NCI-H446 treated with DMSO at 0.1 percent for 48 hours (cell line): ENCODE measurements at places on chromosomes 6 and 20.

DNA sequence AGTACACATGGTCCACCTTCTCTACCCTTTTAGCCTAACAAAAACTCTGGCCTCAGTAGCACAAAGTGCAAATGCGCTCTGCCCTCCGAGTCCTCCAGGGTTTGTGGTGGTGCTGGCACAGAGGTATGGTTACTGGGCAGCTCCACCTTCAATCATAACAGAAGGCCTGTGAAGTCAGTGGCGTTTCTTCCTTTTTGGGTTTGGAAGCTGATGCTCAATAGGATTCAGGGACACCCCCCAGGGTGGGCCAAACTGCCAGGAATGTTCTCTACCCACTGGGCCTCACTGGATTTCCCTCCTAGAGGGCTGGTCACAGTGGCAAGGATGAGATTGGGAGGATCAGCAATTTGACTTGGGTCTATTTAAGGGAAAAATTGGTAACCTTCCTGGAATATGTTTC is 286.1 kb upstream of the FOXQ1 start:
- no peak for DNase-seq

DNA sequence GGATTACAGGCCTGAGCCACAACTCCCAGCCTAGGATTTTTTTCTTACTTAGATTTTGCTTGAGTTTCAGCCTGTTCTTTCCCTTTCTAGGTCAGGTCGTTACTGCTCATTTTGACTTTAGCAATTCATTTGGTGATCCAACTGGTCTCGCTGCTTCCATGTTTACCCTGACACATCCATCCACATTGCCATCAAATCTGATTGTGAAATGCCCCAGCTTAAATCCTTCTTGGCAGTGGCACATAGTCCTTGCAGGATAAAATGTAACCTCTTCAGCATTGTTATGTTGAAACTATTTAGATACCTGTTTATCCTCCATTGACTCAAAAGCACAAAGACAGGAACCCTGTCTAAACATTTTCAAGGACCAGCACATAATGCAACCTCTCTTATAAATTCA is 77.2 kb downstream of the DNAH8 start:
- DNase-seq = no peak

- no peak for DNase-seq
Observed at GRCh38 chr20:17856024-17856564, 112.5 kb downstream of the SNX5 start.

DNA sequence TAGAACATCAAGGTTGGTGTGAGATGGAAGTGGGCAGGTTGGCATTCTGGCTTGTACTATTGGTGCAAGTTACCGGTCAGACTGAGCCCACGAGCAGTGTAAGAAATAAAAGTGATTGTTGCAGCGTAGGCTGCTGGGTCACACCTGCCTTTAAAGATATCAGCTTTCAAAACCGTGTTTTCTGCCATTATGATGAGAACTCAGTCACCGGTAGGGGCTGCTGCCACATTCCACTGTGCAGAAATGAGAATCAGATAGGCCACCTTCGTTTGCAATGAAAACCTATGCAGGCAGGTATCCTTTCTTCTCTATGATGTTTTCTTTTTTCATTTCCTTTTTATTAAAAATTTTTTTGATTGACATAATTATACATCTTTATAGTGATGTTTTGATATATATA is 168.5 kb downstream of the MYLK4 start:
- DNase-seq = no peak

DNA sequence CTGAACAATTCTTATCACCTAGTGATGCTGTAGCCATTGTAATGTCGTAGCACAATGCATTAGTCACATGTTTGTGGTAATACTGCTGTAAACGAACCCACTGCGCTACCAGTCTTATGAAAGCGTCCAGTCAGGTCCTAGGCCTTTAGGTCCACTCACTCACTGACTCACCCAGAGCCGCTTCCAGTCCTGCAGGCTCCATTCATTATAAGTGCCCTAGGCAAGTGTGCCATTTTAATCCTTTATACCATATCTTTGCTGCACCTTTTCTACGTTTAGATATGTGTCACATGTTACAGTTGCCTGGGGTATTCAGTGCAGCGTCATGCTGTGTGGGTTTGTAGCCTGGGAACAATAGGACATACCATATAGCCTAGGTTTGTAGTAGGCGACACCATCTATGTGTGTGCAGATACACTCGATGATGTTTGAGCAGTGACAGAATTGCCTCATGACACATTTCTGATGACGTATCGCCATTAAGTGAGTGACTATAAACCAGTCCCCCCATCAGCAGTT is 15.4 kb downstream of the IGF2R start:
- DNase-seq = no peak

DNA sequence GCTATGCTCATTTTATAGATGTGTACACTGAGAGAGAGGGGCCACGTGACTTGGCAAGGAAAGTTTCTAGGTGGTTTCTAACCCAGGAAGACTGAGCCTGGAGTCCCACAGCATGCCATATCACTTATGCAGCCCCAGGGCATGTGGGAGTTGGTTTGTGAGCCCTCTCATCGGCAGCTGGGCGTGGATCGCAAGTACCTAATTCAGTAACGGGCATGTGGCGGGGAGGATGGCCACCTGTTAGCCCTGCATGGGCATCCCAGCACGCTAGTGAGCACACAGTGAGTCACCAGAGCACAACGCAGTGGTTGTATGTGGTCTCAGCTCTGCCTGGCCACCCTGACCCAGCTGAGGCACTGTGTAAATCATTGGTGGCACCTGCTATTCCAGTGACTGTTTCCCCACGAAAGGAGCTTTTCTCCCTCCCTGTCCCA is 88.3 kb downstream of the NINL start:
- DNase-seq = no peak

DNA sequence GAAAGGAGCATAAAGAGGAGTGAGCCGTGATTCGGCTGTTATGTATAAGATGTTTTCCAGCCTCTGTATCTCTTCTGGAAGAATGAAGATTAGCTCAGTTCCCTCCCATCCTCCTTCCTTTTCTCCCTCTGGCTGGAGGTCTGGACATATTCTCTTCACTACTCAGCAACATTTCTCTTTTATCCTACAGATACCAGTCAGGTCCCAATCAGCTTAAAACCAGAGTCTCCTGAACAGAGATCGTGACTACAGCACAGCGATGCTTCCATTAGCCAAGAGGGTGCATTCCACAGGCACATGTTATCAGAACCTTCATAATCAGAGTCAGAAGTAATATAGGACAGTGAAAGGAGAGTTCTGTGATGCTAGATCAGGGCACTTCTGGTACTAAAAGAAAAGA is 133.9 kb upstream of the SOX4 start:
- no peak for DNase-seq

DNA sequence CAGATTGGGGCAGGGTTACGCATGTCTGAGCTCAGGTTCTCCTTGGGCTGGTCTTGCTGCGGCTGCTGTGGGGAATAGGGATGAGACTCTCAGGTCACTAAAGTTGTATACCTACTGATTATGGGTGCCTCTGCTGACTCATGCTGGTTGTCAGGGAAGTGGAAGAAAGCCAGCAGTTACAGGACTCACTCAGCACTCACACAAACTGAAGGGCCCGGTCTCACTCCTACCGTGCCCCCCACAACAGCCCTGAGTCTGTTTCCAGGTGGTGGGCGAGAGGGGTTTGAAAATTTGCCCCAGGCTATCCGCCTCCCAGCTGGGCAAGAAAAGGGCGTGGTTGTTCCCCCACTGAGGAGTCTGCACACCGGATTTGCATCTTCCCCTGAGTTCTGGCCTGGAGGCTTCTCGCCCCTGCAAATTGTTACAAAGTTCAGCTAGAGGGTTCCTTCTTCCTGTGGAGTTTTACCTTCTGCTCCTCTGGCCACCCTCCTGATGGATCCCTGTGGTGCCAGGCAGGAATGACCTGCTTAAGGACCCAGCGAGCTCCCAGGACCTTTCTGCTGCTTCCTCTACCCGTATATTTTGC is 659.2 kb downstream of the HDGFL1 start:
- no peak for DNase-seq

DNA sequence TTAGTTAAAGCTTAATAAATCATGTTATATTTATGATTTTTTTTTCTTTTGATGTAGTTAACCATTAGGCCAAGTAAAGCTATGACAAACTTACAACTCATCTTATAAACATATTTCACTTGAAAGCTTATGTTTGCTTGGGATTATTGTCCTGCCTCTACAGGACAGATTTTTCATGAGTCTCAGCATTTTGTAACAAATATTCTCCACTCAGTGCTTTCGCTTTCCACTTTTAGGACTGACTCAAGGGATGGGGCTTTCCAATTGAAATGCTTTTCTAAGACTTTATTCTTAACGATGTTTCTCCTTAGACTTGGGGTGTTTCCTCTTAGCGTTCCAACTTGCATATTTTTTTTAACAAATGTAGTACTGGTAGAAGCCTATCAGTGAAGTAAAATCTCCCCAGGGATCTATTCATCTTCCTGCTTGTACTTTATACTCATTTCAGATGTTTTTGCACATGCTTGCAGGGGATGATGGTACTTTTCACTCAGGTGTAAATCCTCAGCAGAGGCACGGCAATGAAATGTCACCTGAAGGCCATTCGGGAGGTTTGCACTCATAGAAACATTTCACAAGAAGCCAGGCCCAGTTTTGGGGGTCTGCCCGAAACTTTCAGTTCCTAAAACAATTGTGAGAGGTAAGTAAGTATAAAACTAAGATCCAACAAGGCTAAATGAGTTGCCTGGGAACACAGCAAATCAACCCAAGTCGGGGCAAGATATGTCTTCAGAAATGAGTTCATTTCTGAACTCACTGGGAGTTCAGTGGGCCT is 298.1 kb upstream of the FOXQ1 start:
- DNase-seq = no peak

DNA sequence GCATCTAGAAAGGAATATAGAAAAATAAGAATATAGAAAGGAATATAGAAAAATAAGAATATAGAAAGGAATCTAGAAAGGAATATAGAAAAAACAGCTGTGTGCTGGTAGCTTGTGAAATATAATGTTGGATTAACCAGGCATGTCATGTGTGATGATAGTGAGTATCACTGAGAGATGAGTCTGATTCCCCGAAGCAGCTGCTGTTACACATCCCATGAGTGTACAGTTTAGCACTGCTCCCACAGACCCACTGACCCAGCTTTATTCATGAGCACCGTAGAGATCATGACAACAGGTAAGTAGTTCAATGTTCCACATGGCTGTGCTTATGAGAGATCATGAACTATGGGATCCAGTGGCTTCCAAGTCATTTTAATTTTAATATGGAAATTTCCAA is 64.8 kb downstream of the SLC22A3 start:
- DNase-seq = no peak

GRCh38 chr20:34058831-34059230 is 53.2 kb downstream of the EIF2S2 start:
- no peak for DNase-seq

GRCh38 chr6:107132330-107132954 is 17.1 kb upstream of the BEND3 start:
- no peak for DNase-seq

- no peak for DNase-seq
Observed at GRCh38 chr20:54112221-54112884, 42.0 kb upstream of the BCAS1 start.

- no peak for DNase-seq
Observed at GRCh38 chr6:123913863-123914262, 110.2 kb downstream of the NKAIN2 start.

DNA sequence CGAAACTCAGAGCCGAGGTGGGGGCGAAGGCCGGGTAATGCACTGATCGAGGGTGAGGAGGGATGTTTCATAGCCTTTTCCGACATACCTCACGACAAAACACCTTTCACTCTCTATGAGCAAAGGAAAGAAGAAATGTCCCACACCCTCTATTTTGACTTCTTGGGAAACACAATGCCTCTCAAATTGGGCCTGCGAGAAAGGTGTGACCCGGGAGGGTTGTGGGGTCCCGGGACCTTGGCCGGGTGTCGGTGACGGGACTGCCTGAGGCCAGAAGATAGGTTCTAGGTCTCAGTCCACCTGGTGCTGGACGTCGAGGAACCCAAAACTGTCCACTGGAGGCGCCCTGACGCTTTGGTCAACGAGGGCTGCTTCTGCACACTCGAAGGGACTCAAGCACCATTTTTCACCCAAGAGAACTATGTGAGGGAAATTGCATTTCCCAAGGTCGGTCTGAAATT is 41.1 kb upstream of the OSTM1 start:
- no peak for DNase-seq

DNA sequence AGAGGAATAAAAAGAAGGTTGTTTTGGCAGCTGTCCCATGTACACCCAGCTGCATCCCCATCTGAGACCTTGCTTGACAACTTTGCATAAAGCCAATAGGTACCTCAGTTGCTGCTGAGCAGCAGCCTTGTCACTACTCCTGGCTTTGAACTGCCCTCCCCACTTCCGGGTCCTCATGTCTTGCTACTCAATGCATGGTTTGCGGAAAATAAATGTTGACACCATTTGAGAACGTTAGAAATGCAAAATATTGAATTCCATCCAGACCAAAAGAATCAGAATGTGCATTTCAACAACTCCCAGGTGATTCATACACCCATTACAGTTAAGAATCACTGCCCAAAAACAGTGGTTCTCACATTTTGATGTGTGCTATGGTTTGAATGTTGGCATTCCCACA is 32.9 kb downstream of the GPX5 start:
- DNase-seq = no peak

GRCh38 chr6:127249621-127250020 is 17.0 kb upstream of the RNF146 start:
- DNase-seq = no peak

DNA sequence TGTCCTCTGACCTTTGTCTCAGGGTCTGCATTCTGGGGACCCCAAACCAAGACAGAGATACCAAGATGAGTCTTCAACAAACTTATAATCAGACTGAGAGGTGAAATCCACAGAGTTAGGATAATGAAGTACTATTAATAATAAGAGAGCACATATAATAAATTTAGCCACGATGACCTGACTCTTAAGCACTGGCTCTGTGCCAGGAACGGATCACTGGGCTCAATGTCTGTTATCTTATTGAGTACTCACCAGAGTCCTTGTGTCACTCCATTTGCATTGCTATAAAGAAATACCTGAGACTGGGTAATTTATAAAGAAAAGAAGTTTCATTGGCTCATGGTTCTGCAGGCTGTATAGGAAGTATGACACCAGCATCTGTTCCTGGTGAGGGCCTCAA is 18.9 kb upstream of the ITPR3 start:
- no peak for DNase-seq

GRCh38 chr6:8075185-8075584 is 11.0 kb upstream of the BLOC1S5 start:
- no peak for DNase-seq

DNA sequence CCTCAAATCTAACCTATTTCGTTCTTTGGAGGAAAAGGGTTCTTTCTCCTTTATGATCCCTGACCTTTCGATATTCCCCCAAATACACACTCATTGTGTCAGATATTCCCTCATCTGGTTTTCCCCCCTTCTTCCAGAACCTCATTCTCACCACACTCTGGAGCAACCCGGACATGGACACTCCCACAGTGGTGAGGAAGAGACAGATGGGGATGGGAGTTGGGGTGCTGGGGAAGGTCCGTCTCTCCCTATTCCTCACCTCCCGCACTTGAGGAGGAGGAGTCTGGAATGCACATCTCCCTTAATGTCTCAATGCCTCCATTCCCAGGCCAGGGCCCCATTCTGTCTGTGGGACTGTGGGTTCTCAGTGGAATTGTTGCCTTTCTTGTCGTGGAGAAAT is 1.3 kb downstream of the SLC39A7 start:
- DNase-seq = no peak
